ENCODE measurements at places on chromosomes 4 and X.

DNA sequence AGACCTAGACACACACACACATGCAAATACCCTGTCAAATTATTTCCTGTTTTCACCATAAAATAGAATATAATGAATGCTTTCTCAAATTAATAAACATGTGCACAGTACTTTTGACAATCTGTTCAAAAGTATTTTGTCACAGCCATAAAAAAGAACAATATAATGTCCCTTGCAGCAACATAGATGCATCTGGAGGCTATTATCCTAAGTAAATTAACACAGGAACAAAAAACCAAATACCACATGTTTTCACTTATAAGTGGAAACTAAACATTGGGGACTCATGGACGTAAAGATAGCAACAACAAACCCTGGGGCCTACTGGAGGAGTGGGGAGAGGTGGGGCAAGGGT is 15.5 kb downstream of the RAB40A start:
- no peak for DNase-seq

GRCh38 chrX:37796310-37796709 is 16.5 kb downstream of the CYBB start:
- DNase-seq, result no peak

- no peak for DNase-seq
Observed at GRCh38 chr4:37935026-37935425, 25.2 kb upstream of the PTTG2 start.

DNA sequence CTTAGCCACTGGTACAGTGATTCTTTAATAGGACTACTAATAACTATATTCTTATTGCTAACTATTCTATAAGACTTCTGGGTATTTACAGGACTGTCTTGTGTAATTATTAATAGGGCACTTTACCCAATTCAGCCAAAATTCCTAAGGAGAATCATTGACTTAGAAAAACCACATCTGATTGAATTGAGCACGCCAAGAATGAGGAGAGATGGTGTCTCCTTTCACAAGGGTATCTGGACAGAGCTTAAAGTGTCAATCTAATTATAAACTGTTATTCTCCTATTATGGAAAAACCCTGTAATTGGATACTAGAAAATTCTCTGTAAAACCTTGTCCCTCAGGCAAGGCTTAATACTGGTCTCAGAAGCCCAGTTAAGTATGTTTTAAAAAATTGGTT is 111.1 kb upstream of the TLL1 start:
- no peak for DNase-seq

GRCh38 chr4:32879913-32880312 is 2159.7 kb downstream of the PCDH7 start:
- no peak for DNase-seq

DNA sequence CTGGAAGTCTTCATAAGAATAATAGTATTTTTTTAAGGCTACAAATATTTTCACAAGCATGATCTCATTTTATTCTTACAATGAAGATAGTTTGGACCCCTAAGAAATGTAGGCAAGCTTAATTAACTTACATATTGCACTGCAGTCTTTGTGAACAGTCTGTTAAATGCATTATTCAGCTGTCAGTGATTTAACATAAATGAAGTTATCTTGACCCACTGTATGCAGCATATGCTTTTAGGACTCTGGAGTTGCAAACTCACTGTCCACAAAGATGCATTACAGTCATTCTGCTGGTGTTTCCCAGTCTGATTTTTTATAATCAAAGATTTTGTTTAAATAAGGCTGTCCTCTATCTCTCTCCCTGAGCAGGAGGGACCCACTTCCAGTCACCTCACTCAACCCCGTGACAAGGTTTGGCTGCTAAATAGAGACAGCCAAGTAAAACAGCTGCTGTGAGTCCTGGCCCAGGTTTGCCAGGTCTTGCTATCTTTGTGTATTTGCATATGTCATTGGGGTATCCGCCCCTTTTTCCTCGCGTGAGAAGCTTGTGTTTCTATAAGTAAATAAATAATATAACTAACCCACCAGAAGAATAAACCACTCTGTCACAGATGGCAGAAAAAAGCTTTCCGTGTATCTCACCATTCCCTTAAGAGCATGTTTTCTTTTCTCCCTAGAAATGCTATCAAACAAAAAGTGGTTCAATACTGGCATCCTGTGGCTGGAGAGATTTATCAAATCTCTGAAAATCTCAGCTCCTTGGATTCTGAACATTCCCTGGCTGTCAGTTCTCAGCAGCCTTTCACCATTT is 67.0 kb downstream of the SLC7A11 start:
- DNase-seq, result no peak

GRCh38 chrX:68147848-68148247 is 285.4 kb downstream of the OPHN1 start:
- no peak for DNase-seq

DNA sequence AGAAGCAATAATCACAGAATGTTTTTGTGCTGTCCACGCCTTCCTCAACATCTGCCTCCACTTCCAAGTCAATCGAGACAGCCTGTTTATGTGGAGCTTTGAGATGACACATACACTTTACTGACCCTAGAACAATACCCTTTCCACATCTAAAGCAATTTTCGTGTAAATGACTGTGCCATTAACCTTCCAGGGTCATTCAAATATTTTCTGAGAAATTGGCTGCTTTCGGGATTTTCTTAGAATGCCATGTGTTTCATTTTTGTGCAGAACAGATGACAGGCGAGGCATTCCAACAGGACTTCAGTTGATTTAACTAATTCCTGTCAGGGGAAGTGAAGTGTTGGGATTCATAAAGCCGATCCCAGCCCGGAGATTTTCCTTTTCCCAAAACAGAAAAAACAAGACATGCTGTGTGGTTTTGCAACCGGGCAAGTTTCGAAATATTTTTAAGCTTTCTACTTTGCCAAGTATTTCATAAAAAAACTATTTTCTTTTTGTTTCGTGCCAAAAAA is 73.9 kb downstream of the SORBS2 start:
- no peak for DNase-seq

GRCh38 chrX:1537031-1537715 is at the start of gene P2RY8:
Gene P2RY8, minus strand, starts transcription at chrX:1537185. Its CDS starts 70,627 bp downstream, at chrX:1466558.
- DNase-seq, result peak; percentile 90

GRCh38 chrX:48083212-48083611 is 11.8 kb upstream of the ZNF630 start:
- DNase-seq, result peak; percentile 37

GRCh38 chrX:17680732-17681413 is 56.4 kb upstream of the SCML1 start:
- no peak for DNase-seq

DNA sequence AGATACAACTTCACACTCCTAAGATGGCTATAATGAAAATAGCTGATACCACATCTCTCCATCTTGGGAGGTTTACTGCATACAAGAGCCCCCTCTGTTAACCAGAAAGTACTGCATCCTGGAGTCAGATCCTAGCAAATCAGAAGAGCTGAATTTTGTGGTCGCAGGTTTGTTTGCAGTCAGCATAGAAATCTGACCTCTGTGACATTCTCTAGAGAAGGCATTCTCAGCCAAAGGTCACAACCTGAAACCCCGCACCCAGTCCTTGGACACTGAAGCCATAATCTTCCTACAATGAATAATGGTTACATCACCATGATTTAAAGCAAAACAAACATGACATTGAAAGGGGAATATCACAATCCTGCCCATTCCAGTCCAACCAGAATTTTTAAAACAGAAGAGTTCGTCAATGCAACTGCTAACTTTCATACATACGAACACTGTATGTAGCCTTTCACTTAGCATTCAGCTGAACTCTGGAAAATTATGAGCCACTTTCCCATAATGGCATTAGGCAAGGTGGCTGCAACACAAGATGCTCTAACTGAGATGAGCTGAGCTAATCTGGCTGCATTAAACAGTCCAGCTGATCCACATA is 17.6 kb downstream of the HS6ST2 start:
- no peak for DNase-seq

DNA sequence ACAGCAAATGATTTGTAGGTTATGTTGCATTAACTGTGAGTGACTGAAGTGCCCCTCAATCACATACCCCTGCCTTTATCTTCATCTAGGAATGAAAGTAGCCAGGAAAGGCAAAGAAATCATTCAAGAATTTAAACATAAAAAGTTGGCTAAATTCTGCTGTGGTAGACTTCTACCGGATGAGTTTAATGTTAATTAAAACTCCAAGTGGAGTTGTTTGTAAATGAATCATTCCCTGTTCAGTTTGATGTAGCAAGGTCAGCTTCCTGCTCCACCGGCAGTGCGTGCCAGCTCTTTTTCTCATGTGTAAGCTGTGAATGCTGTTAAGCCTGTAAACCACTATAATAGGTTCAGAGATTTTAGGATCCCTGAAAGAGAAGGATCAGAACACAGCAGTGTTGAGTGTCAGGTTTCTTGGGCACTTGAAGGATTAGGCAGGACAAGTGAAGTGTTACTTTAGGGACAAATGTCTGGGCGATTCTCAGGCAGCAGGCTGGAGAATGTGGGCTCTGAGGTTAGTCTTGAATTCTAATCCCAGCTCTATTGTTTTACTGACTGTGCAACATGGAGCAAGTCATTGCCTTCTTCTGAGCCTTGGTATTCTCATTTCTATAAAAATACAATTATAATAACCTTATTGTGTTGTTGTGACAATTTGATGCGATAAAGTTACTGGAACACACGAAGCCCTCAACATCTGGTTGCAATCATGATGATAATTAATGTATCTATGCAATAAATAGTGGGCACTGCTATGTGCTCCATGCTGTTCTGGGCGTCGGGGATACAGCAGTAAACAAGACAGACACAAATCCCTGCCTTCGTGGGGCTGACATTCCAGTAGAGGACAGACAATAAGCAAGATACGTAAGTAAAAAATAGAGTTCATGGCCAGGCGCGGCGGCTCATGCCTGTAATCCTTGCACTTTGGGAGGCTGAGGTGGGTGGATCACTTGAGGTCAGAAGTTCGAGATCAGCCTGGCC is 112.0 kb downstream of the SHROOM3 start:
- no peak for DNase-seq

DNA sequence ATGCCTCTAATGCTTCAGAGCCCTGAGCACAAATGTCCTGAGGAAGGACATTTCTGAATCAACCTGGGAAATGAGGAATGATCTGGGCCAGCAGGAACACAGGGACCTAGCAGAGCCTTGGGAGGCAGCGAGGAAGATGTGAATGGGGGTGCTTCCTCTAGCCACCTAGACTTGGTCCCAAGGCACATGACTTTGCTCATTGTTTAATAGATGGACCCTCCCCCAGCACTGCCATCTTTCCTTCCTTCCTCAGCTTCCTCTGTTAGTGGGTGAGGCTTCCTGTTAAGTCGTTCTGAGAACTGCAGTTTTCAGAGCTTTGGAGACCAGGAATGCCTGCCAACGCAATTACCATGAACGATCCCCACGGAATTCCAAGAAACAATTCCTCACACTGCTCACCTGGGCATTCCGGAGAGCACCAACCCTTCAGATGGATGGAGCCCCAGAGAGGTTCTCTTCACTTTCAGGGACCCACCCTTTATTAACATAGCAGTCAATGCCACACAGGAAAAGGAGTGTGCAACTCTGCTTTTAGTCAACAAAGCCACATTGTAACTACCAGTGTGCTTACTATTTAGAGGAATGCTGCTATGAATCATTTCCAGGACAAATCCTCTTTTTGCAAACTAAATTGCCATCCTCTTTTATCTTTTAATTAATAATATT is 48.5 kb upstream of the STIM2 start:
- no peak for DNase-seq

DNA sequence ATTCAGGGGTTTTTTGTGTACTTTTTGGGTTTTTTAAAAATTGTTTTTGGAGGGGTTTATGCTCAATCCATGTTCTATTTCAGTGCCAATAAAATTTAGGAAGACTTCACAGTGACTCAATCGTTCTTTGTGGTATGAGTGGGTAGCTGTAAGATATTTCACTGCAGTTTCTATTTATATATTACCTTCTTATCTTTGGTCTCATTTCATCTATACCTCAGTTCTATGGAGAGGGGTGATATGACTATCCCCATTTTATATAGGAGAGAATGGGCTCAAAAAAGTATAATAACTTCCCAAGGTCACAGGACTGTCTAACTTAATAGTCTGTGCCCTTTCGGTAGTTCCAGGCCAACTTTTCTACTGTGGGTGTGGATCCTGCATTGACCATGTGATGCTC is 74.4 kb downstream of the MSN start:
- no peak for DNase-seq

DNA sequence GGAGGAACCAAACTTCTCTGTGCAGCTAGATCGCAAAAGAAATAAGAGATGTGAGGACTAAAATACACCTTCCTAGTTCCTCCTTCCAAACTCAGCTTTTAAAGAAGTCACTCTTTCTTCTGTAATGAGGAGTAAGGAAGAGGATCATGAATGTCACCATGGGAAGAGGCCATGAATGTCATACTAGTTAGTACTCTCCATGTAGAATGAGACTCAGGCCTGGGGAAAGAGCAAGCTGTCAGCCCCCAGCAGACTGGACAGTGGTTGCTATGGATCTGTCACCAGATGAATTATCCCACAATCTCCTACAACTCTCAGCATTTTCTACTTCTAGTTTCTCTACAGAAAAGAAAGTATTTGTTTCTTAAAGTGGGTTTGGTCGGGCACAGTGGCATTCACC is 57.1 kb upstream of the PRDM8 start:
- no peak for DNase-seq

DNA sequence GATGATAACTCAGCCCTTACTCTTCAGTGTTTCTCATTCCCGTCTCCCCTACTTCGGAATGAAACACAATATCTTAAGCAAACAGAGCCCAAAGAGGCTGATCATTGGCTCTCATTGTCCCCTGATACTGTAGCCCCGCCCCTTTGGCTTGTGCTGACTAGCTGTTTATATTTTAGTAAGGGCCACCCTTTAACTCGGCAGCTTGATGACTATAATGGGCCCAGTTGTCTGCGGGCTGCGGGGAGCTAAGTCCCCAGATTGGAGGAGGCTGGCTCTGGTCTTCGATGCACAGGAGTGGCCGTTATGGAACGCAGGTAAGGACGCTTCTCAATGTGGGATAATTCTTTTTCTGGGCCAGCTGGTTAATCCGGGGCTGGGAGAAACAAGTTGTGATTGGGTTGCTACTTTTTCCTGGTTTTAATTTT is at the start of gene TRIM2:
TRIM2 (plus strand) TSS at position 197 of the 425 bp plus-strand sequence; CDS start at position 285, 88 bp downstream.
- DNase-seq, result no peak

GRCh38 chrX:155071694-155072280 is 479 bp downstream of the BRCC3 start:
- no peak for DNase-seq

DNA sequence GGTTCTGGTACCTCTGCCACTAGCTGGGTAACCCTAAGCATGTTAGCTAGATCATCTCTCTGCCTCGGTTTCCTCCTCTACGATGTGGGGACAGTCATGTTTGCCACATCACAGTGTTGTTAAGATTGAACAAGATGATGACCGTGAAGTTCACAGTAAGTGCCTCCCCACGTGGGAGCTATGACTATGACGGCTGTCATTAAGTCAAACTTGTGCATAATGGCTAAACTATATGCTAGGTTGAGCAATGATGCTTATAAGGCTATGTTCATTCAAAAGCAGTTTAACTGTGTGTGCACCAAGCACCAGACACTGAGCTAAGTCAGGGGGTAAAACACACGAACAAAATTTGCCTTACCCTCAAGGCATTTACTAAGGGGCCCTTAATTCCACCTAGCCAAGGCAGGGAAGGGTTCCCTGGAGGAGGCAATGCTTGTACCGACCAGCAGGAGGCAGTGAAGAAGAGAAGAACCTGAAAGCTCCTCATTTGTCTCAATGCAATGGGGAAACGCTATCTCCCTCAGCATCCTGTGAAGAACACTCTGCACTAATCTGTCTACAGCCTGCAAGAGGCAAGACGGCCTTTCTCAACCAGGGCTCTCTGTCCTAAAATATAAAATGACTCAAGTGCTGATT is 52.9 kb downstream of the MAP7D2 start:
- peak; percentile 12 for DNase-seq
